Fibroblast of skin of scalp (primary cell): ENCODE measurements at places on chromosomes 7 and 10.
A peak's percentile ranks its signal among the peaks of the same experiment; 100 is the strongest.

- no peak for DNase-seq
These were observed 112.0 kb downstream of the EBF3 start for GRCh38 chr10:129851941-129852640.

- peak; percentile 69 for DNase-seq
These were observed 26.4 kb downstream of the MYL10 start for GRCh38 chr7:101602484-101603241.

- DNase-seq: peak; percentile 54
These were observed 486 bp downstream of the CACNA2D1 start for GRCh38 chr7:82443036-82443546.

DNA sequence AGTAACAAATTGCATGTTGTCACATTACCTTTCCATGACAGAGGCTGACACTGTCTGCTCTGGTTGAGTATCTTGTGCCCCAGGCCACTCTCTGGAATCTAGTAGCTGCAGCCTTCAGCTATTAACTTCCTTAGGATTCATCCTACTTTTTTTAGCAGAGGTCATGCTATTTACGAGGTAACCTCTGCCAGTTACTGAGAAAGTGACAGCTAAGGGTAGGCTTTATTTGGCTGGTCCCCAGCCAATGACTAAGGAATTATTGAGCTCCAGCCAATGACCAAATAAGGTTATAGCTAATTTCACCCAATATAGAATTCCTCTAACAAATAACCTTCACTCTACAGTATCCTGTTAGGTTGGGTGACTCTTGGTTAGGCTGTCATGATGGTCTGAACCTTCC lies 1361.7 kb downstream of the XPNPEP1 start:
- peak; percentile 32 for DNase-seq
